CD4-positive, alpha-beta T cell treated with Interleukin-17A for 4 hours (primary cell): ENCODE measurements at places on chromosomes 12 and 14.

DNA sequence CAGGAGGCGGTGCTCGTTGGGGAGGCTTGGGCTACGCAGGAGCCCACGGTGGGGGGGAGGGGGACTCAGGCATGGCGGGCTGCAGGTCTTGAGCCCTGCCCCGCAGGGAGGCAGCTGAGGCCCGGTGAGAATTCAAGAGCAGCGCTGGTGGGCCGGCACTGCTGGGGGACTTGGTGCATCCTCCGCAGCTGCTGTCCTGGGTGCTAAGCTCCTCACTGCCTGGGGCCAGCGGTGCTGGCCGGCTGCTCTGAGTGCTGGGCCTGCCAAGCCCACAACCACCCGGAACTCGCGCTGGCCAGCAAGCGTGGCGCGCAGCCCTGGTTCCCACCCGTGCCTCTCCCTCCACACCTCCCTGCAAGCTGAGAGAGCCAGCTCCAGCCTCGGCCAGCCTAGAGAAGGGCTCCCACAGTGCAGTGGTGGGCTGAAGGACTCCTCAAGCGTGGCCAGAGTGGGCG lies 3.2 kb downstream of the METTL25 start:
- no peak for DNase-seq

DNA sequence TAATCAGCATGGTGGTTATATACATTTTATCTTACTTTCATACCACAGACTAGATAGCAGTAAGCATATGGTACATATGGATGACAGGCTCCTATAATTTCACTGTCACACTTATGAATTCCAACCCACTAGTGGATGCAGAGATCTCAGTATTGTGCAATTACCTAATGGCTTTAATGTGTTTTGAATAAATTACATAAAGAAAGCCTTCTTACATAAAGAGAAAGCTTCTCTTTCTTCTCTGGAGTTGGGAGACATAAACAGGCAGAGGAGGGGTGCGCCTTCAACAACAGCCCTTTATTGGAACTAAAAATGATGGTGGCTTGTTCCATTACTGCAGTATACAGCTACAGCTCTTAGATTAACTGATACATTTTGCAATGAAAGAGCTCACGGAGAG lies 52.6 kb downstream of the SAV1 start:
- no peak for DNase-seq

DNA sequence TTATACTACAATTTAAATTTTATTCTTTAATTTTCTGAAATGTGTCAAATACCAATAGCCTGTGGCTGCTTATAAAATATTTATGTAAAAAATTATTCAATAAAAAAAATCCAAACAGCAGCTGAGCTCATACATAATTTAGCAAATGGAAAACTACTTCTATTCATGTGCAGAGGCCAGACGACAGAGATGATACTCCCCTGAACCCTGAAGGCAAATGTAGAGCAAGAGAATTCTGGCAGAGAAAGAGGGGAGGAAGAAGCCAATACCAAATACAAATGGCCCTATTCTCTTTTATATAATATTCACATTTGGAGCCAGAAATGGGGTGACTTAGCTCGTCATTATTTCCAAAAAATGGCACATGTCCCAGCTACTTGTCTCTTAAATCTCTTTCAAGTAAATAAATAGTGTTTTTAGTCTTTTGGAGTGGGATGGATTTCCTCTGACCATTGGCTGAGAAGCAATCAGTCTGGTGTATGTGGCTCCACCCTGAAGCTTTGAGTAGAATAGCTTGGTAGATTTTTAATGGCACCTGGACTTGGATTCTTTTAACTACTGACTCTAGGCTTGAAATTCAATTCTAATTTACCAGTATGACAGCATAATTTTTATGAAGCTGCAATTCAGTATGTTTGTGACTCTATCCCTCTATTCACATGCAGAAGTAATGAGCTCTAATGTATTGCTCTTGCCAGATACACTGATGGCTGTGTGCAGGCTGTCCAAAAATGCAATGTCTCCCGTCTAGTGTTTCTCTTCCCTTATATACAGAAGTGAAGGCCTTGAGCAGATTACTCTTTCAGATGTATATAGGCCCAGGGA lies 113.4 kb upstream of the SCAF11 start:
- DNase-seq: no peak

- DNase-seq: no peak
Observed at GRCh38 chr12:47556261-47557030, 149.4 kb downstream of the RPAP3 start.

GRCh38 chr12:119176267-119177055 lies 2.3 kb upstream of the HSPB8 start:
- DNase-seq: no peak

GRCh38 chr14:34502545-34503225 lies 36.8 kb downstream of the EAPP start:
- no peak for DNase-seq

DNA sequence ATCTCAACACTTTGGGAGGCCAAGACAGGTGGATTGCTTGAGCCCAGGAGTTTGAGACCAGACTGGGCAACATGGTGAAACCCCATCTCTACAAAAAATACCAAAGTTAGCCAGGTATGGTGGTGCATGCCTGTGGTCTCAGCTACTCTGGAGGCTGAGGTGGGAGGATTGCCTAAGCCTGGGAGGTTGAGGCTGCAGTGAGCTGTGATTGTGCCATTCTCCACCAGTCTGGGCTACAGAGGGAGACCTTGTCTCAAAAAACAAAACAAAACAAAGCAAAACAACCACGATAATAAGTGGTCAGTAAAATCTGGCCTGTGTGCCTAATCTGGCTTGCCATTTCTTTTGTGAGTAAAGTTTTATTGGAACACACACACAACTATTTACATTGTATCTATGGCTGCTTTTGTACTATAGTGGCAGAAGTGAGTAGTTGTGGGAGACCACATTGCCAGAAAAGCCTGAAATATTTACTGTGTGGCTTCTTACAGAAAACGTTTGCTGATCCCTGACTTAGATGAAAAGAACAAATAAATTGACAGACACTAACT lies 19.4 kb upstream of the KLRG1 start:
- DNase-seq: no peak

DNA sequence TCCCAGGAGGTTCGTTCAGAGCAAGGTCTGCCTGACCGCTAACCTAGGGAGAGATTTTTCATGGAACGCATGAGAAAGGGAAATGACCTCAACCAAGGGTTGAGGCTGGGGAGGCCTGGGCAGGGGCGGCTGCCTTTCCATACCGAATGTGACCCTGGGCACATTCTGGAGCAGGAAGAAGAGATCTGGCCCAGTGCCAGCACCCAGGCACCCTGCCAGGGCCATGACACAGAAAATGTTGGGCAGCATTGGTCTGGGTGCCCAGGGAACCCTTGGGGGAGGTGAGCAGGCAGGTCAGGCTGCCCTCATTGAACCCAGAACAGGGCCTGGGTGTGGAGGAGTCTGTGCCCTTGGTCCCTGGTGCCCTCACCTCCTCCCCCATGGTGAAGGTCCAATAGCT lies 106.8 kb downstream of the CALM1 start:
- DNase-seq: no peak

GRCh38 chr14:103667671-103668070 lies 38.7 kb downstream of the KLC1 start:
- no peak for DNase-seq

DNA sequence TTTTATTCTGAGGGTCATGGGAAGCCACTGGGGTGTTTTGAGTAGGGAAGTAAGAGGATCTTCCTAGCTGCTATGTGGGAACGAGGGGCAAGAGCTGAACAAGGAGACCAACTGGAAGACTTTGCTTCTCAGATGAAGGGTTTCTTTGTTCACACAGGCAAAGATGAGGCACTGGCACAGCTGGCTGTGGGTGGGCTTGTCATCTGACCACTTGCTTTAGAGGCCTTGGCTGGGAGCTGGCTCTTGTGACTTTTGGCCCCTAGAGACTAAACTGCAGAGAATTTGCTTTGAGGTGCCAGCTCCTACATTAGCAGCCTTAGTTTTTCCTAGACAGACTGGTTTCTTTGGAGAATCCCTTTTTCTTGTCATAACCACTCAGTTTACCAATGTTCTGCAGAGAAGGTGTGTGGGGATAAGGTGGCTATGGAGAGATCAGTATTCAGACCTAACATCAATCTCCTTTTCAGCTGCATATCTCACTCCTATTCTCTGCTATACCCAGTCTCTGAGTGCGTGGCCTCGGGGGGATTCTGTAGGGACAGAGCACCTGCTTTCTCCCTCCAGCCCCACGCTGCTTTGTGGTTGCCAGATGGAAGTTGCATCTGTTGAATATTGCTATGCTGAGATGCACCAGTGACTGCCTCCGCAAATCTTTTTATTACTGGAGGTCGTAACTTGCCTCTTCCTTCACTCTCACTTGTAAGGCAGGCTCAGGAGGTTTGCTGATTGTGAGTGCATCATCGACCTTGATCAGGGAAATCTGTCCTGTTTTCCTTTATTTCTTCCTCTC lies 12.7 kb downstream of the PPP2R5C start:
- no peak for DNase-seq

GRCh38 chr12:115709540-115710011 lies 567.9 kb downstream of the MED13L start:
- DNase-seq: no peak

DNA sequence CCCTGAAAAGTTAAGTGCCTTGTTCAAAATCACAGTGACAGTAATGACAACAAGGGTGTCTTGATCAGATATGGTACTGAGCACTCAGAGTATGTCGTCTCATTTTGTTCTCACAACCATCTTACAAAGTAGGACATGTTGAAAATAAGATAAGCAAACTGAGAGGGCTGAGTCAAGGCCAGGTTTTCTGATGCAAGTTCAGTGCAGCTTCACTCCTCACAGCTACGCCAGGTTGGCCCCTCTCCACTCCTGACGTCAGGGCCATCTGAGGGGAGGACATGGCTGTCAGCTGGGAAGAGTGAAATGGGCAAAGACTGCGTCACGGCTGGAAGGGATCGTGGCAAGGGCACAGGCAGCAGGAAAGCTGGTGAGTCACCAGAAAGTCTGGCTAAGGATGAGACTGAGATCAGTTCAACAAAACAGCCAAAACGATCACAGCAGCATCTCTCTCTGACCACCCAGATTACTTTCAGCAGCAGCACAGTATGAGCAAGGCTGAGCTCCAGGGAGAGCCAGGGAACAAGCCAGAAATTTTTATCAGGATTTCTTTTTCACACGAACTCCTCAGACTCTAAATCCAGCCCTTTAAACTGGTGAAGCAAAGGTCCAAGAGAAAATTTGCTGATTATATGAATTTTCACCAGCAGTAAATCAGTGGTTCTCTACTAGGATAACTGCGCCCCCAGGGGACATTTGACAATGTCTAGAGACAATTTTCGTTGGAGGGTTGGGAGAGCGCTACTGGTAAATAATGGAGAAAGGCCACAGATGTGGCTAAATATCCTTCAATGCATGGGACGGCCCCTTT lies 297.9 kb upstream of the AMIGO2 start:
- DNase-seq: no peak

DNA sequence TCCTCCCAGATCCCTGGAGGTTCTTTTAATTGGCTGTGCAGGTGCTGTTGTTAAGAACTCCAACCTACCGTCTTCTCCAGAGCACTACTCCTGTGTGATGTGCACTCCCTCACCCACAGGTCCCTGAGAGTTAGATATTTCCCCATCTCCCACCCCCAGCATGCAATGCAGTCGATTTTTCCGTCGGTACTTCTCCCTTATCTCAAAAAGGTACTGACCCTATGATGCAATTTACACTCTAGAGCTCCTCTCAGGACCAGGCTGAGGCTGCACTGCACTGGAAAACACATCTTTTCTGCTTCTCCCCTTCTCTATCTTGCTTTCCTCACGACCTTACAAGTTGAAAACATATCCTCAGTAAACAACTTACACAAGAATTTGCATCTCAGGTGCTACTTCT lies 312.4 kb upstream of the TBX3 start:
- DNase-seq: no peak

GRCh38 chr12:32777159-32777558 lies 21.5 kb upstream of the YARS2 start:
- DNase-seq: no peak

DNA sequence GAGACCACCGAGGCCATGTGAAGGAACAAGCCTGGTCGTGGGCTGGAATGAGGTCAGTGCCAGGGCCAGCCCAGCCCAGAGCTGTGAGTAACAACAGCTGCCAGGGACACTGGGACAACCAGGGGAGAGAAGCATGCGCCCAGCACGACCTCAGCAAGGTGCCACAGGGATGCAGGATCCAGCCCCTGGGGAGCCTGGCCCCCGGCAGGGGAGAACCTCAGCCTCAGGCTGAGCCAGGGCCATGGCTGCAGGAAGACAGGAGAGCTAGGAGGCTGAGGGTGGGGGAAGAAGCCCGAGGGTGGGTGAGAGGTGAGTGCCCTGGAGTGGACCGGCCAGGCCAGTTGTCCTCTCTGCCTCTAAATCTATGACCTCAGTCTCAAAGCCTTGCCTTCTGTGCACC lies 62.6 kb downstream of the BCL11B start:
- no peak for DNase-seq

DNA sequence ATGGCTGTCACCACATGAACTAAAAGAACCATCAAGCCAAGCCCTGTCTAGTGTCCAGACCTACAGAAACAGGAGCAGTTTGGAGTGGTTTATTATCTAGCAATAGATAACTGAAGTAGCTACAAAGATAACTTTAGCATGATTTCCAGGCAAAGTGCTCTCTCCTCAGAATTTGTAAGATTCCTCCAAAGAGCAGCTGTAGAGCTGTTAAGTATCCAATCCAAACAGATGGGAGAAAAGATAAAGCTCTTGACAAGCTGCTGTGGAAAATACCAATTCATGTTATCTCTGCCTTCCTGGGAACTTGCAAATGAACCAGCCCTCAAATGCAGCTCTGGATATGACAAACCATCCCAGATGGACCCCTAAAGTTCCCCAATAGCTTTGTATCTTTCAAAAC lies 78.9 kb upstream of the RESF1 start:
- no peak for DNase-seq

GRCh38 chr12:44972746-44973421 lies 78.0 kb downstream of the DBX2 start:
- DNase-seq: no peak

GRCh38 chr12:49671031-49671765 lies 36.0 kb downstream of the FMNL3 start:
- peak; percentile 80 for DNase-seq

GRCh38 chr14:33370426-33370825 lies 431.7 kb downstream of the NPAS3 start:
- no peak for DNase-seq

GRCh38 chr14:58836303-58836974 lies 198.7 kb downstream of the DACT1 start:
- DNase-seq: no peak

GRCh38 chr12:31017535-31017934 lies 56.1 kb upstream of the DDX11 start:
- DNase-seq: no peak

- DNase-seq: no peak
Observed at GRCh38 chr12:115984616-115985015, 292.9 kb downstream of the MED13L start.

GRCh38 chr12:11970155-11970520 lies 100.6 kb upstream of the BCL2L14 start:
- no peak for DNase-seq
